ENCODE measurements at places on chromosomes 13 and 19.

- DNase-seq = no peak
Measured at GRCh38 chr13:28493740-28494503, 1.0 kb downstream of the FLT1 start.

GRCh38 chr13:29106651-29107050 is 286.5 kb downstream of the MTUS2 start:
- DNase-seq = no peak

DNA sequence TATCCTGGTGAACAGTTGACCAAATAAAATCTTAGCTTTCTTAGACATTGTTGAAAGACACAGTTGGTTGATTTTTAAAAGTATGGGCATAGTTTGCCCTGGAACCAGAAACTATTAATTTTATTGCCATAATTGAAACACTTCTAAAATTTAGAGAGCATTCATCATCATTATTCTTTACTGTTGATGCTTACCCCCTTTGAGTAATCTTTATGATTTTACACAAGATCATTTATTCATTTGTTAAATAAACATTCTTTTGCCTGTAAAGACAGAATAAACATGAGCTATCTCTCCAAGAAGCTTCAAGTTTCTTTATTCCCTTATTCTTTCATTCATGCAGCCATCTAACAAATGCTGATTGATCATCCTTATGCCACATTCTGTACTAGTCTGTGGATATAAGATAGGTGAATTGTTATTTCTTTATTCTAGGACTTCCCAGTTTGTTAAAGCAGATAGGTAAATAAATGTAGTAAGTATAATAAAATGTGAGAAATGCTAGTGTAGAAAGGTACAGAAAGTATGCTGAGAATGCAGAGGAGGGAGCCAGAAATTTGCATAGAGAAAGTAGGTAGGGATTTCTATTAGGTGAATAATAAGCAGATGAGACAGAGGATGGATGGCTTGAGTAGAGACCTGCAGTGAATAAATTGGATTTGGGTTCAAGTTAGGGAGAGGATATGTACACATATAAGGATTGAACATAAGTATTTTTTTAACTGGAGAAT is 8.2 kb downstream of the SERTM1 start:
- DNase-seq = no peak

DNA sequence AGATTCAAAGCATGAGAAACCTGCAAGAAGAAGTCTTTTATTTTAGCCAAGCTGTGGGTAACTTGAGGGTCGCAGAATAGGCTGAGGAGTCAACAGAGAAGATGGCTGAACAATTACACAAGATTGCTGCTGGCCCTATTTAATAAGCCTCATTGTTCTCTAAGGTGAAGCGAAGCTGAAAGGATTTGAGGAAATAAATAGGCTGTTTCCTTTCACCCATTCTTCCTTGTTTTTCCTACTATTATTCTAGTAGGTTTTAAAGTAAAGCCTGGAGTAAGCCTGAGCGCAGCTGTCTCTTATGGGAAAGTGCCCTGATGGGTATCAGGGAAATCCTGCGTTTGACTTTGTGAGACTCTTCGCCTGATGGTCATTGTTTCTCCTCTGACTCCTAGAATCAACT is 25.0 kb upstream of the PCCA start:
- DNase-seq = no peak

DNA sequence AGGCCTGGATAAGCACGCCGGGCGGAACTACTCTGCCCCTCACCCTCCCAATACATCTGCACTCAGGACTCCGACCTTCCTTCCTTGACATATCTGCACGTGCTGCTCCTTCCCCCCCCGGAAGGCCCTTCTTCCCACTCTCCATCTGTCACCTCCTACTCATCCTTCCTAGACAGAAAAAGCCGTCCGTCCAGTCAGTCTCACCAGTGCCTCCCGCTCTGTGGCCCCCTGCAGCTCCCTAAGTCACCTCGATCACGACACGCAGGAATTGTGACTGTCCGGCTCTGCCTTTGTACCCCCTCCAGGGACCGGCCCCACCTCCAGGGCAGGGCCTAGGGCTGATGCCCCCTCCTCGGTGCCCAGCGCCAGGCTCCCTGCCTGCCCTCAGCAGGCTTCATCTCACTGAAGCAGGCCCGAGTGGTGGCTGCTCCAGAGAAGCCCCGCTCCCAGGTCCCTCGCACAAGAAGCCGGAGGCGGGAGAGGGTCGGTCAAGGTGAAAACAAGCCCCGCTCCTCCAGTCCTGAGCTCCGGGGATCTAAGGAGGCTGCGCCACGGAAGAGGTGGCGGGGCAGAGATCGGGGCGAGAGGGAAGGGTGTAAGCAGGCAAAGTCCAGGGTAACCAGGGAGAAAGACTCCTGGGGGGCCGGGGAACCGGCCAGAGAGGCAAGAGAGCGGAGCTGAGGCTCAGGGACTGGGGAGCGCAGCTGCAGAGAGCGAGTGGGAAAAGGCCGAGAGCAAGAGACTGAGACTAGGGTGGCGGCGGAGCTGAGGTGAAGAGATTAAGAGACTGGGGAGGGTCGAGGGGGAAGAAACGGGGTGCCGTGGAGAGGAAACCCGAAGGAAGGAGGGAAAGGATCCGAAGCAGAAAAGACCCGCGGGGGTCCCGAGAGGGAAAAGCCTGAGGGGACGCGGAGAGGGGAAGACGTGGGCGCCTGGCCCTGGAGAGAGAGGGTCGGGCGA is 1.1 kb downstream of the PPP6R1 start:
- no peak for DNase-seq

DNA sequence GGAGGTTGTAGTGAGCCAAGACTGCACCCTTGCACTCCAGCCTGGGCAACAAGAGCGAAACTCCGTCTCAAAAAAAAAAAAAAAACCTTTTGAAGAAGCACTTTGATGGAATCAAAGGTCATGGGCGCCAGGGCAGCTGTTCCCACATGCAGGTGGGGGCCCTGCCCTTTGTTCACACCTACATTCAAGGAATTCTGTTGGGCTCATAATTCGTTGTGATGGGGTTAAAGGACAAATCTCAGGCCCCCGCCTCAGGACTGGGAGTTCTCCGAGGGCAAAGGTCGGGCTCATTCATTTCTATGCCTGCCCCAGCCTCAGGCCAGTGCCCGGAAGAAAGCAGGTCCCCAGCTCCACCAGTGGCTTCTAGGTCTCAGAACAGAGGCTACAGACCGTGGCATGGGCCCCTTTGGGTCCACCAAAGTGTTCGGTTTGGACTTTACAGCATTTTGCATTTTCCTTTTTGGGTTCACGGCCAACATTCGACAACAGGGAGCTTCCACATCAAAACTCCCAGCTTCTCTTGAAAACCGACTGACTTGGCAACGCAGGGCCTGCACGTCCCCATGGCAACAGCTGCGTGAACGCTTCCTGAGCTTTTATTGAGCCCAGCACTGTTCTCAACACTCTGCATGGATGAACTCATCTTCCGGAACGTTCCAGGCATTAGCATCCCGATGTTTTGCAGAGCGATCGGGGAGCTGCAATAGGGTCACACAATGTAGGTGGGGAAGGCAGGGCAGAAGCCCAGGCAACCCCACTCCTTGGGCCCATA is 10.1 kb upstream of the GTF2F1 start:
- DNase-seq = peak; percentile 44

GRCh38 chr13:58960888-58961287 is 1202.8 kb downstream of the DIAPH3 start:
- DNase-seq = no peak

DNA sequence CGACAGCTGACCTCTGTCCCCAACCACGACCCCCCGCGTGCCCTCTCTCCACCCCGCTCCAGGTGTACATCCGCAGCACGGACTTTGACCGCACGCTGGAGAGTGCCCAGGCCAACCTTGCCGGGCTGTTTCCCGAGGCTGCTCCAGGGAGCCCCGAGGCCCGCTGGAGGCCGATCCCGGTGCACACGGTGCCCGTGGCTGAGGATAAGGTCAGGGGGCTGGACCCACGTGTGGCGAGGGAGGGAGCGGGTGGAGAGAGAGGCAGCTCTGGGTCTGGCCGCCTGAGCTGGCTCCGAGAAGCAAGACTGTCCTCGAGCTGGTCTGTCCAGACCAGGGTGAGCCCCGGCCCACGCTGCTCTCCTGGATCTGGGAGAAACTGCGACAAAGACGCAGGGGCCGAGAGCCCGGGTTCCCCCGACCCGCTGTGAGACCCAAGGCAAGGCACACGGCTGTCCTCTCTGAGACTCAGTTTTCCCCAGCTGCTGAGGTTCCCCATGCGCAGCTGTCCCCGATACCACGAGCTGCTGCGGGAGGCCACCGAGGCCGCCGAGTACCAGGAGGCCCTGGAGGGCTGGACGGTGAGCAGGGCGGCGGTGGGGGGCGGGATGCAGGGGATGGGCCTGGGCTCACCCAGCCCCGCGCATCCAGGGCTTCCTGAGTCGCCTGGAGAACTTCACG is 1.5 kb downstream of the ACP4 start:
- no peak for DNase-seq

DNA sequence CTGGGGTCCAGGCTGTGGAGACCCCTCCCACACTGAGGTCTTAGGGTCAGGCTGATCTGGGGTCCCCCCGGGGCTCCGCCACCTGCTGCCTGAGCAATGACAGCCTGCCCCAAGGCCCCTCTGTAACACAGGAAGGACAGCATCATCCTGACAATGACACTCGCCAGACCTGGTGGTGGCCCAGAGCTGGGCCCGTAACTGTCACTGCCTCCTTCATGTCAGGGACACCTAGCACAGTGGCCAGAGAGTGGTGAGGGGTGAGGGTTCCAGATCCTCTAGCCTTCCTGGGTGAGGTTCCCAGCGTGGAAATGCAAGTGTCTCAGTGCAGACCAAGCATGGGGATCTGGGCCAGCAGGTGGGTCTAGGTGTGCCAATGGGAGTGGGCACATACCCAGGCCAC is 27.8 kb downstream of the OPA3 start:
- no peak for DNase-seq

- no peak for DNase-seq
Measured at GRCh38 chr19:33242131-33242530, 16.5 kb upstream of the SLC7A10 start.

GRCh38 chr19:43774103-43774939 is 6.5 kb downstream of the KCNN4 start:
- DNase-seq = peak; percentile 61

DNA sequence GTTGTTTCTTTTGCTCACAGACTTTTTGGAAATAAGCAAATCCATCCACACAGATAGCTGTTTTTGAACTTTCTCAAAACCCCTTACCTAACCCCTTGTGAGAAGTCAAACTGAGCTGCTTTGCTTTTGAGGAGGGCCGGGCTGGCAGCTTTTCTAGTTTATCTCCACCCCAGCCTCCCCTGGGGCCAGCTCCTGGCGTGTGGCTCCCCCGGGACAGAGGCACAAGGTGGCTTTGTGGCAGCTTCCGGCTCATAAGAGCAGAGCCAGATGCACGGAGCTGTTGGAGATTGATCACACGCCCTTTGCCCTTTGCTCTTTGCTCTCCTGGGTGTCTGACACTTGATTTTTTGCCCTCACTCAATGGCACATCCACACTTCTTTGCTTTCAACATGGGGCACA is 24.9 kb upstream of the RNF113B start:
- DNase-seq = no peak

DNA sequence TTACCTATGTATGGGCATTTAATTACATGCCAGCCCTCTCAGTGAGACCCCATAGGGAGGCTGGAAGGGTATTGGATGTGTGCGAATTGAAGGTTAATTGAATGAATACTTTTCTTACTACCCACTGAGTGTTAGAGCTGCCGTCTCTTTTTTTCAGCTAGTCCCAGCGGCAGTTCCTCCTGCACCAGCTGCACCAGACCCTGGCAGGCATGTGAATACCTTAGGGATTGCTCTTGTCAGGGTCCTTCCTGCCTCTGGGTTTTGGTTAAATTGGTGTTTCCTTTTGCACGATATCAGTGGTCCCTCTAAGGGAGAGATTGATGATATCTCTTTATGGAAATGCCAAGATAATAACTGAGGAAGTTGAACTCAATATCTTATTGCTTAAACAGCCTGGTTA is 9.8 kb upstream of the CXCL17 start:
- no peak for DNase-seq

- DNase-seq = no peak
Measured at GRCh38 chr19:3844596-3844995, 24.2 kb downstream of the ZFR2 start.

- DNase-seq = no peak
Measured at GRCh38 chr13:78197231-78197630, 278.6 kb upstream of the EDNRB start.

GRCh38 chr19:12163826-12164225 is 930 bp downstream of the ZNF136 start:
- no peak for DNase-seq

DNA sequence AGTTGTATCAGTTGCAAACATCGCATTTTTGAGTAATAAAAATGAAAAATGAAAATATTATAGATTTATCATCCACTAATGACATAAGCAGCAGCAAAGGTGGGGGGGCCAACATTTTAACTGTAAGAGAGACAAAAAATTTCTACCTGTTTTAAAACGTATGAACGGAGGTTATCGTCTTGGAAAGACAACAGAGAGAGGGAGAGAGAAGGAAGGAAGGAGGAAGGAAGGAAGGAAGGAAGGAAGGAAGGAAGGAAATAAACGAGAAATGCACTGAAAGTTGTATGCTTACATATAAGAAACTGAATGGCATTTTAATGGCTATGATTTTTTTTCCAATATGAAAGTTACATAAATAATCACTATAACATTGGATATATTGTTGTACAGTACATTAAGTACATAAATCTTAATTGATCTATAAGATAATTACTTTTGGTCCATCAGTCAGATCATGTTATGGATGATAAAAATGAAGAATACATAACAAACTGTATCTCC is 862.8 kb upstream of the SLITRK1 start:
- no peak for DNase-seq

DNA sequence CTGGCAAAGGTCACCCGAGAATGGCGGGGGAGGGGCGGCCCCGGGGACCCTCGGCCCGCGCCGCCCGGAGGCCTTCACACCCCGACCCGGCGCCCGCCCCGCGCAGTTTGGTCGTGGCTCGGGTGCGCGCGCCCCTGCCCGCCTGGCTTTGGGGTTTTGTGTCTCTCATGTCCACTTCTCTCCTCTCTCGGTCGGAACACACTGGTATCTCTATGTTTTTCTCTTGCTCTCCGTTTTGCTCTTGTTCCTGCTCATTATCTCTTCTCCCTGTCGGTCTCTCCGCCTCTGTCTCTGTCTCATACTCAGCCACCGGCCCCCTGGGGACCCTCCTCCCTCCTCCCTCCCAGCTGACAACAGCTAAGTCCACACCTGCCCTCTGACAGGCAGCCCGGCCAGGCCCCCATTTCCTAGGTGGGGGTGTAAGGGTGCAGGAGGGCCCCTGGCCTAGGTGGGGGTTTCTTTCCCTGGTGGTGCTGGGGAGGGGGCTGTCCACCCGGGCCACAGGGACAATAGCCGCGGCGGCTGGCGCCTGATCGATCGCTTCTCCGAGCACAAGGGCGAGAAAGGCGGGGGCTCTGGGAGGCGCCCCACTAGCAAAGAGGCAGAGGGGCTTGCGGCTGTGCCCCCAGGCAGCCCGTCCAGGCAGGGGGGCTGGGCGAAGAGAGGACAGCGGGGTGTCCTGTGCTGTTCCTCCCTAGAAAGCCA is 2.3 kb downstream of the ONECUT3 start:
- no peak for DNase-seq
